GM12864 (cell line): ENCODE measurements at places on chromosomes 12 and 14.

DNA sequence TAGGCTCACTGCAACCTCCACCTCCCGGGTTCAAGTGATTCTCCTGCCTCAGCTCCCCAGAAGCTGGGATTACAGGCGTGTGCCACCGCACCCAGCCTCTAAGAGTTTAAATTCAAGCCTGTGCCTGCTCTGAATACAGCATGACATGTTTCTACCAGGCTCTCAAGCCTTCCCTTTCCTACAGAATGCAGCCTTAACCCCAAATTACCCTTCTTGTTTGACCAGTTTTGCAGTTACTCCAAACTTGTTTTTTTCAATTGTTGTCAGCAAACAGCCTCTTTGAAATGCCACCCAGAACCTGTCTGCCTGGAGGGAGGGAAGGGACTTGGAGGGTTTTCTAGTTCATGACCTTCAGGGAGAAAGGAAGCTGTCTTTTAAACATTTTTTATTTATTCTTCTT lies 15.4 kb downstream of the GLTP start:
- DNase-seq = no peak

GRCh38 chr14:106879241-106879640 lies 1352.9 kb downstream of the TMEM121 start:
- DNase-seq = no peak

GRCh38 chr12:532908-533565 lies 73.3 kb downstream of the B4GALNT3 start:
- no peak for DNase-seq

- no peak for DNase-seq
Measured at GRCh38 chr12:62859321-62859737, 75.6 kb downstream of the PPM1H start.

DNA sequence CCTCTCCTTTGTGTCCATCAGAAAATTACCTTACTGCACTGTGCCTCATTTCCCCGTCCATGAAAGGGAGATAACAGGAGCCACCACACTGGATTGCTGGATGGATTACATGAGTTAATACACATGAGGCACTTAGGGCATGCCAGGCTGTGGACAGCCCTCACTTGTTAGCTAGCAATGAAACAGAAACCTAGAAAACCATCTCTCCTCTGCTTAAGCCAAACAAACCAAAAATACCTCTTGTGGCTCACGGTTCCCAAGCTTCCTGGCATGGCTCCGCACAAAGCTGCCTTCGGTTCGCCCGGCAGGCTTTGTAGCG lies 660 bp upstream of the HCFC2 start:
- no peak for DNase-seq

DNA sequence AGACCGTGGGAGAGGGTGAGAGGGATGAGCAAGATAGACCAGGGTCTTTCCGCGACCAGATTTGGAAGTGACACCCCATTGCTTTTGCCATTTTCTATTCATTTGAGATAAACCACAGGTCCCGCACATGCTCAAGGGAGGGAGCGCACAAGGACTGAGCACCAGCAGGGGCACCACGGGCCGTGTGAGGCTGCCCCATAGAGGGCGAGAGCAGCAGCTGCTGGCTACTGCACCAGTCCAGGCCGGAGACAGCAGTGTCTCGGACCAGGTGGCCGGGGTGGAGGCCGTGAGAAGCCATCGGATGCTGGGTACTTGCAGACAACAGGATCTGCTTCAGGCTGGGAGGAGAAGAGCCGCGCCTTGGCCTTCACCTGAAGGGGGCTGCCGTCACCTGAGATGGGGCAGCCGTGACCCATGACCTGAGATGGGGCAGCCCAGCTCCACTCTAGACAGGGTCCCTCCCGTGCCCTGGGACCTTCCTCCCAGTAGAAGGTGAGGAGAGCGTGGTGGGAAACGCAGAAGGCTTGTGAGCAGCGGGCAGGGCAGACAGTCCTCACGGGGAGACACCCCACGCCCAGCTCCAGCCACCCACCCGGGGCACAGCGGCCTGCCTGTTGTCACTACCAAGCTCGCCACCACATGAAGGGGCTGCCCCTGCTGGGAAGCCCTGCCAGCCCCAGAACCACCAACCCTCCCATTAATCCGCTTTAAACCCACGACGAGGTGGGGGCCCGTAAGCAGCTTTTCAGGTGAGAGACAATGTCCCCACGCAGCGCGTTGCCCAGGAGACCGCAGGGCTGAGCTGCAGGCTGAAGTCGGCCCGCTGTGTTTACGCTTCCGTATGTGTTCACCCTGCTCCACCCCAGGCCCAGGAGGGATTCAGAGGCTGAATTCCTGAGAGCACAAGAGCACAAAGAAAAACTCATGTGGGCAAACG lies 61.7 kb upstream of the FBRSL1 start:
- no peak for DNase-seq

DNA sequence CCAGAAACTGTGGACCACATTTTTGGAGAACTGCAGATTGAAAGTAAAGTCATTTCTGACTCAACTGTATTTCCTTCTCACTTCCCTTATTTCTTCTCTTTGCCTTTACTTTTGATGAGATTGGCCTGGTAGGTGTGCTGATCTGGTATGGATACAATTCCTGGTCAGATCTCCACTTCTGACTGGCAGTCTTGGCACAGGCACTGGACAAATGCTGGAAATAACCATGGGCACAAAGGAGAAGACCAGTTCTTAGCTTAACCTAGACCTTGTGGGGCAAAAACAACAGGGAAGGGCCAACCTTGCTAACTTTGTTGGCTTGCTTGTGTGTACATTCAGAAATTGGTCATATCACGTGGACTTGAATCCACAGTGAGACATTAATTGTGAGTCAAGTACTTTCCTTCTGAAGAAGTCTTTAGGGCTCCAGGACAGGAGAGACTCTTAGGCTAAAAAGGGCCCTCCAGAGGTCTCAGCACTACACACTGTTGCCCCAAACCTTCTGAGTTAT lies 75.0 kb downstream of the DIP2B start:
- no peak for DNase-seq

DNA sequence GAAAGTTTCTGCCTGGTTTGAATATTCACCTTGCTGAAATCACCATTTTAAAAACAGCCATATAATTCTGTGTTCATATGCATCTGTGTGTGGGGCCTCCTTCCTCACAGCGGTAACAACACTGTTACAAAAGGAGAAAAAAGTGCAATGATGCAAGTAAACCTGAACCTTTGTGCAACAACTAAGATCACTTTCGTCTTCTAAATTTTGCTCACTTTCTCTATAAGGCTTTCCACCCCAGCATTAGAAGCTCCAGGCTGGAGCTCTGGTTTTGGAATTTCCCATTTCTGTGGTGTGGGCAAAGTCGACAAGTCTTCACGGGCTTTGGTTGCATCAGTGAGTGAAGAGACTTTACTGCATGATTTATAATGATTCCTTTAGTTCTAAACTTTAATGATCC lies 18.4 kb downstream of the FGD6 start:
- DNase-seq = peak; percentile 73

DNA sequence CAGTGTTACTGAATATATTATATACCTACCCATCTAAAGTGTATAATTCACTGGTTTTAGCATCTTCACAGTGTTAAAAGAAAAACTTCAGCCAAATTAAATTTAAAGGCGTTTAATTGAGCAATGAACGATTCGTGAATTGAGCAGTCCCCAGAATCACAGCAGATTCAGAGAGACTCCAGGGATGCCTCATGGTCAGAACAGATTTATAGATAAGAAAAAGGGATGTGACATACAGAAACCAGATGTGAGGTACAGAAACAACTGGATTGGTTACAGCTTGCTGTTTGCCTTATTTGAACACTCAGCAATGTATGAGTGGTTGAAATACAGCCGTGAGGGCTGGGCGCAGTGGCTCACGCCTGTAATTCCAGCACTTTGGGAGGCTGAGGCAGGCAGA lies 84.6 kb downstream of the WNK1 start:
- DNase-seq = no peak

DNA sequence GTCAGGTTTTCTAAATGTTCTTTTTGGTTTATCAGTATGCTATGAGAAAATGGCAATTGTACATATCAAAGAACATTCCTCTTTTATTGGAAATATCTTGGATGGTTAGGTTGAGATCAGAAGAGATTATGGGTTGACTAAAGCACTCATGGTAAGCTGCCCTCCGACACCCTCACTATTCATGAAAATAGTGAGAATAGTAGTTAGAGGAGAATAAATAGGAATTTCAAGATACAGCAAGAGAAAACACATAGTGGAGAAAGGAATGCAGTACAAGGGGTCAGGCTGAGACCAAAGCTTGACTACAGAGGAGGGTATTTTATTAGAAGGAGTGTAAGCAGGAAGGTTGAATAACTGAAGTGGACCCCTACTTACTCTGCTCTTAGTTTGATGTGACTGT lies 112.5 kb downstream of the PTPRQ start:
- no peak for DNase-seq

DNA sequence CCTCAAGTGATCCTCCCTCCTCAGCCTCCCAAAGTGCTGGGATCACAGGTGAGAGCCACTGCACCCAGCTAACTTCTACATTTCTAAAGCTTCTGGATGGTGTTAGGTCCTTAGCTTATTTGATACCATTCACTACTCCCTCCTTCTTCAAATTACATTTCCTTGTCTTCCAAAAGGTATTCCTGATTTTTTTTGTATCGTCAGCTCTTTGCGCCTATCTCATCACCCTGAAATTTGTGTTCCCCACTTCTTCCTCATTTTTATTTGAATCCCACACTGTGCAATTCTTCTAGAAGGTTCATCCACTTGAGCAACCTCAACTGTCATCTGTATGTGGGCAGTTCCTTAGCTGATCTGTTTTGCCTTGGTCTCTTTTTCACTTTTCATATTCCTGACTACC lies 241.8 kb upstream of the RGS6 start:
- no peak for DNase-seq

- DNase-seq = no peak
Measured at GRCh38 chr12:47343684-47344567, 264.2 kb upstream of the AMIGO2 start.
